ENCODE measurements at places on chromosomes 3 and 15. TPM values are rescaled to one million over a fixed set of nuclear protein-coding genes. Genes with fewer than 3 reads are reported as not detected.

The GOLGA8T gene
- not detected for total RNA-seq

The SAMD7 gene
- not detected for total RNA-seq

The ISLR2 gene
- not detected for total RNA-seq

The PLA2G4D gene
- not detected for total RNA-seq

The CCDC80 gene
- total RNA-seq, result not detected

The ONECUT1 gene
- total RNA-seq, result not detected

The RNF123 gene
- 25.2 TPM for total RNA-seq

The ACP3 gene
- not detected for total RNA-seq

The UBXN7 gene
- 102 TPM for total RNA-seq

The MESP2 gene
- total RNA-seq, result 0.14 TPM

The SLC9A9 gene
- 1.6 TPM for total RNA-seq

The SCAANT1 gene
- not detected for total RNA-seq

The SRGAP3 gene
- total RNA-seq, result 1.5 TPM

The DCLK3 gene
- total RNA-seq, result 0.30 TPM

The UNC13C gene
- not detected for total RNA-seq

The CD96 gene
- 40.8 TPM for total RNA-seq

The POLQ gene
- total RNA-seq, result 23.4 TPM

The CLCN2 gene
- 4.7 TPM for total RNA-seq

The MAGEL2 gene
- not detected for total RNA-seq

The RTP1 gene
- not detected for total RNA-seq

The SYNPR gene
- total RNA-seq, result not detected

The PLIN1 gene
- 0.39 TPM for total RNA-seq

The STARD9 gene
- total RNA-seq, result 4.1 TPM

Data from activated CD4-positive, alpha-beta T cell treated with anti-CD3 and anti-CD28 coated beads for 36 hours (primary cell).